ENCODE measurements at places on chromosomes 2 and 18.

DNA sequence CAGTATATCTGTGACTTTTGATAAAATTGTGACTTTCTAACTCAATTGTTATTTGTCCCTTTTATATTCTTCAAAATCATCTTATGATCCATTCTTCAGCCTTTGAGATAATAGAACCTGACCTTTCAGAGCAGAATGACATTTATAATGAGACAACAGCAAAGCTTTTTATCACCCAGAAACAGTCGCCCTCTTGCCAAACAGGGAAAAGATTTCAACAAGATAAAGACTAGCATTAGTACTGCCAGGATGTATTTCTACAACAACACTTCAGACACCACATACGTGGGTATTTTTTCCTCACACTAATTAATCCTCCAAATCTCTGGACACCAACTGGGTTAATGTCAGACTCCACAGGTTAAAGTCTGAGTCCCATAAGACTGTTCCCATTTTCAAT lies 249.0 kb downstream of the ZNF804A start:
- no peak for DNase-seq

DNA sequence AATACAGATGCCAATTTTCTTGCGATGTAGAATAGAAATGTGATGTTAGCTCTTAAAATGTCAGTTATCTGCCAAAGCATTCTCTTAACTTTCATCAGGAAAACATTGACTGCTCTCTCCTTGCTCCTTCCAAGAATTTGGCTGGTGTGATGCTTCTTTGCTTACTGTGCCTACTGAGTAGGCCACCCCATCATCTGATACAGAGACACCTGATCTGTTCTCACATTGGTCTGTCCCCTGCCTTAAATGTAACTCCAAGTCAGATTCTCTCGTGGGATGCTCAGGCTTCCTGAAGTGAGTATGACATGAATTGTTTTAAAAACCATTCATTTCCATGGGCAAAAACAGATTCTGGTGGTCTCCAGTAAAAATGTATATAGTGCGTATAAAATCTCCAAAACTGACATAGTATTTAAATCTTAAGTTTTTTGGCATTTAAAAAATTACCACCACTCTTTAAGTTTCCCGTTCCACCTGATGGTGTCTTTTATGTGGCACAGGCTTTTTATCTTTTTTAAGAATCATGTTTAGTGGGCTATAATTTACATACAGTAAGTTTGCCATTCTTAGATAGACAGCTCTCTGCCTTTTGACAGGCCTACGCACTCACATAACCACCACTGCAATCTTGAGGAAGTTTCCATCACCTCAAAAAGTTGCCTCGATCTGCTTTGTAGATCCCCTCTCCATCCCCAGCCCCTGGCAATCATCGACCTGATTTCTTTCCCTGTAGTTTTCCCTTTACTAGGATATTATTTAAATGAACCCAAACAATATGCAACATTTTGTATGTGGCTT lies 36.6 kb downstream of the UBE2F start:
- no peak for DNase-seq

DNA sequence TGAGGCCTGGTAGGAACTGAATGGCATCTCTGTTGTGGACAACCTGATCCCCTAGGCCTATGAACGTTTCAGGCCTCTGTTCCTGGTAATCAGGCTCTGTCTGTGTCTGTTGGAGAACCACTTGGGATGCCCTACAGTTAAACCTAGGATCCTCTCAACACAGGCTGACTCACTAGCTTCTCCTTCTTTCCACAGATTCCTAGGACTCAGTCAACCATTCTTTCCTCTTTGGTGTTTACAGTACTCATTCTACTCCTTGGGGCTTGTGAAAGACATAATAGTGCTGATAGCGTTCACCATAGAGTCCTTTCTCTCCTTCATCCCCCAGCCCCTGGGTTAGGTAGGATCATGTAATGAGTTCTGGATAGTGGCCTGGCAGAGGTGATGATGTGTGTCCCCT lies 544.3 kb downstream of the METTL4 start:
- peak; percentile 47 for DNase-seq

- DNase-seq, result no peak
These were observed 727 bp downstream of the NCOA1 start for GRCh38 chr2:24491542-24492420.

DNA sequence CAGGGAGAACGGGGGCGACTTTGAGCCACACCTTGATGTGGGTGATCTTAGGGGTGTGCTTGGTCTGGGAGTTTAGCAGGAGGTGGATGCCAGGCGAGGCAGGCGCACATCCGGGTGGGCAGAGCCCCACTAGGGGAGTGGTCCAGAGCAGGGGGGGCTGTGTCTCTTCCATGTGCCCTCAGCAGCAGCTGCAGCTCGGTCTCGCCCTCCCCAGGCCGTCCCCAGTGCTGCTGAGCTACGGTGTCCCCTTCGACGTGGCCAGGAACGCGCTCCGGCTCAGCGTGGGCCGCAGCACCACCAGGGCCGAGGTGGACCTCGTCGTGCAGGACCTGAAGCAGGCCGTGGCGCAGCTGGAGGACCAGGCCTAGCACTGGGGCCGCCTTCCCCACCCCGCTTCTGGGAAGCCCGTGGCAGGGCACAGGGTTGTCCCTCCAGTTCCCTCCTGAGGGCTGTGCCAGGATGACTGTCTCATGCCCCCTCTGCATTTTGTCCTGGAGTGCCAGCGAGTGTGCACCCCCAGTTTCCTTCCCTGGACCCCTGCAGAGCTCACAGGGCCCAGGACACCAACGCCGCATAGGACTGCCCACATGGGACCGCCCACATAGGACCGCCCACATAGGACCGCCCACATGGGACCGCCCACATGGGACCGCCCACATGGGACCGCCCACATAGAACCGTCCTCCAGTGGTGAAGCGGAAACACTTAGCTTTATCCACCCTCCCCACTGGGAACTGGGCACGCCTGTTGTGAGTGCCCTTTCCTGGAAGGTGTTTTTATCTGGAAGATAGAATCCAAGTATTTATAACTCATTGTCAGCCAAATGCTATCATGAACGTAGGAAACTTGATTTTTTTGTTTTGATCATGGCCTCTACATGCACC lies 1.9 kb upstream of the ESPNL start:
- no peak for DNase-seq

DNA sequence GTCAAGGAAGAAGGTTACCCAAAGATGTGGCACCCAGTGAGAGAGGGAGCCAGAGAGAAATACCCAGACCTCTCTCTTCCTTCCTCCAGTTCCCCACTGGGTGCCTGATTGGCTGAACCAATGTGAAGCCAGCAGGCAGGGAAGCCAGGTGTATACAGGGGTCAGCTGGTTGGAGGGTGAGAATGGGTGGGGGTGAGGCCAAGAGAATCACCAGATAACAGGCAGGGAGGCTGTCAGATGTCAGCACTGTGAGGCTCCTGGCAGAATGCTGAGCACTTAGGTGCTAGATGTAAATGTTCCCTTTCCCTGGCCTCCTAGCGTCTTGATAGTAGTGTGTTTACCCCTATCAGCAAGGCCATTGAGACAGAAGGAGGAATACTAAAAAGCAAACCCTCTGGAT lies 104.0 kb upstream of the MGAT5 start:
- DNase-seq, result no peak

GRCh38 chr2:236343400-236344161 lies 79.4 kb upstream of the ASB18 start:
- peak; percentile 63 for DNase-seq

DNA sequence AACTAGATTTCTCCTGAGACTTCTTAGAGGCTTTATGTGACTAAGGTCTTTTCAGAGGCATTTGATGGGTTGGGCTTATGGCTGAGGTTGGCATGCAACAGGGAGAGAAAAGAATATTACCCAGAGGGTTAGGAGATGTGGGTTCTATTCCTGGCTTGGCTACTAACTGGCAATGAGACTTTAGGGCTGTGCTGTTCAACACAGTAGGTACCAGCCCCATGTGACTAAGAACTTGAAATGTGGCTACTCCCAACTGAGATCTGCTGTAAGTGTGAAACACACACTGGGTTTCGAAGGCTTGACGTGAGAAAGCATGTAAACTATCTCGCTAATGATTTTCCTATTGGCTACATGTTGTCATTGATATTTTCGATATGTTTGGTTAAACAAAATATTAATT lies 324.9 kb upstream of the SLC14A2 start:
- no peak for DNase-seq

DNA sequence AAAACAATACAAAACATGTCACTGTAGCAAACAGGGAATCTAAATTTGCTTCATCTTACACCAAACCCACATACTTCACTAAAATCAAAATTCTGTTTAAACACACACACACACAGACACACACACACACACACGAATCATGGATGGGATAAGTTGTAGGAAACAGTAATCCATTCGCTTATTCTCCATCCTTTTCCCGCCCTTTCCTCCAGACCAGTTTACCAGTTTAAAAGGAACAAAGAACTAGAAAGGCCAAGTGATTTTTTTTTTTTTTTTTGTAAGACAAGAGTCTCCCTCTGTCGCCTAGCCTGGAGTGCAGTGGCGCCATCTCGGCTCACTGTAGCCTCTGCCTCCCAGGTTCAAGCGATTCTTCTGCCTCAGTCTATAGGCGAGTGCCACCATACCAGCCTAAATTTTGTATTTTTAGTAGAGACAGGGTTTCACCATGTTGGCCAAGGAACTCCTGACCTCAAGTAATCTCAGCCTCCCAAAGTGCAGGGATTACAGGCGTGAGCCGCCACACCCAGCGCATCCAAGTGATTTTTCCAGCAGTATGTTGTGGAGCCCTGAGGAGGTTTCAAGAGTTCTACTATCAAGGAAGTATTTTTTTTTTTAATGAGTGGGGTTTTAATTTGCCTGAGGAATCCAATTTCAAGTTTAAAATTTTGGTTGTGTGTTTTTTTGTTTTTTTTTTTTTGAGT lies 5.7 kb downstream of the PSME4 start:
- no peak for DNase-seq

GRCh38 chr18:7436166-7436565 lies 130.9 kb upstream of the PTPRM start:
- no peak for DNase-seq

DNA sequence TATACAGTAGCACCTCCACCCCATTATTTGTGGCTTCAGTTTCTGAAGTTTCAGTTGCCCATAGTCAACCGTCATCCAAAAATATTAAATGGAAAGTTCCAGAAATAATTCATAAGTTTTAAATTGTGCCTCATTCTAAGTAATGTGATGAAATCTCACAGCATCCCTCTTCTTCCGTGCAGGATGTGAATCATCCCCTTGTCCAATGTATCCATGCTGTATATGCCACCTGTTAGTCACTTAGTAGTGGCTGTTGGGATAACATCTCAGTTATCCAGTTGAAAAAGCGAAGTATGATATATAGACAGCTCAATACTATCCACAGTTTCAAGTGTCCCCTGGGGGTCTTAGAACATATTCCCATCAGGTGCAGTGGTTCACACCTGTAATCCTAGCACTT lies 119.1 kb upstream of the OTX1 start:
- DNase-seq, result no peak

DNA sequence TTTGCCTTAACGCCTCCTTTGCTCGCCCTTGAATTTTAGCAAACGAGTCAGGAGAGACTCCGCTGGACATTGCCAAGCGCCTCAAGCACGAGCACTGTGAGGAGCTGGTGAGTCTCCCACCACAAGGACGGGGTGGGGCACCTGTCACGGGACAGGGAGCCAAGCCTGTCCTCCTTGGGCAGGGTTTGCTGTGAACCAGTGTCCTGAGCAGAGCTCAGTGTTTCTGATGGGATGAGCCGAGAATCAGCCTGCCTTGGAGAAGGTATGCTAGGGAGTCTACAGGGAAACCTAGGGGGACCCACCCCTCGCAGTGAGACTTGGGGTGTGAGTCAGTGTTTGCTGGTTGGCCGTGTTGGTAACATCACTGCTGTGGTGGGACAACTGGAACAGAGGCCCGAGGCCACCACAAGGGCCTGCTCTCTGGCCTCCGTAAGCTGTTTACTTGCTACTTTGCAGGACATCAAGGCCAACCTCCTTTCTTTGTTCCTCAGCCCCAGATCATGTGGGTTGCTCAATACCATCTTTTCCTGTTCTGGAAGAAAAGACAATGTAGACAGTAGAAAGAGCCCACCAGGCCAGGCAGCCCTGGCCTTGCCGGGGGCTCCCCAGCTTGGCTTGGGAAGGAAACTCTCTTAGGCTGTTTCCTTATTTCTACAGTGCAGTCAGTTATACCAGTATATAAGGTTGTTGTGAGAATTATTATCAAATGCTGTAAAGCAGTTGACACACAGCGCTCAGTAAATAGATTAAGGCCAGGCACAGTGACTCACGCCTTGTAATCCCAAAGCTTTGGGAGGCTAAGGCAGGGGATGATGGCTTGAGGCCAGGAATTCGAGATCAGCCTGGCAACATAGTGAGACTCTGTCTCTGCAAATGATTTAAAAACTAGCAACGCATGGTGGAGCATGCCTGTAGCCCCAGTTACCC lies 42.4 kb downstream of the ITGB1BP1 start:
- DNase-seq, result peak; percentile 83

DNA sequence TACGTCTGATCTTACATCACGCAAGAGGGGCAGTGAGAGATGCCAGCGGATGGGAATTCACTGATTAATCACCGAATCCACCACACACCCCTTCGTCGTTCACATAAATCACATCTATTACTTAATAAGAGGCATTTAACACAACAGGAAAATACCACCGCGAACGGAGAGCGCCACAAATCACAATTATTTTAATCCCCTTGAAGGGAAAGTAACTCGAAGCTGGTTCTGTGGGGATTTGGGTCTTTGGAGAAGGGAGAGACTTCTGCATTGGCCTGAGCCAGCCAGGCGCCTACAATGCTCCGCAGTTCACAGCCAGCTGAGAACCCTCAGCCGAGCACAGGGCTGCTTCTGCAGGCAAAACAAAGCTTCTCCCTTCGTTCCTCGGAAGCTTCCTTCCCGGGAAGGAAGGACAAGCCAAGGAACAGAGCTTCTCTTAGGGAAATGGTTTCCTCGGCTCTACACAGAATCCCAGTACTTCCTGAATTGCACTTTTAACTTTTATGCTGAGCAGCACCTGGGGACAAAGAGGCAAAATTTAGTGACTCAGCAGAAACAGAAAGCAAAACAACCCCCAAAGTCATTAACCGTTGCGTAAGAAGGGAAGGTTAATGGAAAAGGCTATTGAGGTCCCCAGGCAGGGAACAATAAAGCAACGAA lies at the start of gene LRP1B:
Gene LRP1B, minus strand, starts transcription at position 7 of the 660 bp plus-strand sequence. CDS start 287 bp downstream, outside the sequence.
- no peak for DNase-seq

GRCh38 chr2:196137271-196137670 lies 34.1 kb downstream of the STK17B start:
- DNase-seq, result no peak
